C1 segment of cervical spinal cord (tissue), 14 donors: ENCODE measurements at places on chromosomes 12 and 14.

DNA sequence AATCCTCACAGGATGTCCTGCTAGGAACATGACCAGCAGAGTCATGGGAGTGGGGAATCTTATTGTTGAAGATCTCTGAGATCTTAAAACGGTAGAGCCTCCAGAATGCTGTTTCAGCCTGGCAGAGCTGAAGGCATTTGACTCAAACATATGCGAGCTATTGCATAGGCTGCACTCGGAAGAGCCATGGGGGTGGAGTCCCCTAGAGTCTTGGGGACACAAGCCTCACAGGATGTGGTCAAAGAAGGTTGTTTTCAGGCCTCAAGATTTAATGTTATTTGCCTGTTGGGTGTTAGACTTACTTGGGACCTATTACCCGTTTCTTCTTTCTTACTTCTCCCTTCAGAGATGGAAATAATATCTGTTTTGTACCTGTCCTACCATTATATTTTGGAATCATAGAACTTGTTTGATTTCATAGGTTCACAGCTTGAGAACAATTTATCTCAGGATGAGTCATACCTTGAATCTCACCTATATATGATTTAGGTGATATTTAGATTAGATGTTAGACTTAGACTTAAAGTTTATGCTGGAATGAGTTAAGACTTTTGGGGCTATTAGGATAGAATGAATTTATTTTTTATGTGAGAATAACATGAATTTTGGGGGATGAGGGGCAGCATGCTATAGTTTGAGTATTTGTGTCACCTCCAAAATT, 172.2 kb upstream of the ATP2B1 start:
- no peak for DNase-seq

DNA sequence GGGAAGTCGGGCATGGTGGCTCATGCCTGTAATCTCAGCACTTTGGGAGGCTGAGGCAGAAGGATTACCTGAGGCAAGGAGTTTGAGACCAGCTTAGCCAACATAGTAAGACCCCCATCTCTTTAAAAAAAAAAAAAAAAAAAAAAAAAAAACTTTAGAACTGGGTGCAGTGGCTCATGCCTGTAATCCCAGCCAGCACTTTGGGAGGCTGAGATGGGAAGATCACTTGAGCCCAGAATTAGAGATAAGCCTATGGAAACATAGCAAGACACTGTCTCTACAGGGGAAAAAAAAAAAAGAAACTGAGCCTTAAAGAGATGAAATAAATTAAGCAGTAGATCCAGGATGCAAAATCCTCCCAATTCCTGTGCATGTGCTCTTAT, 1.7 kb upstream of the PA2G4 start:
- DNase-seq, result no peak

DNA sequence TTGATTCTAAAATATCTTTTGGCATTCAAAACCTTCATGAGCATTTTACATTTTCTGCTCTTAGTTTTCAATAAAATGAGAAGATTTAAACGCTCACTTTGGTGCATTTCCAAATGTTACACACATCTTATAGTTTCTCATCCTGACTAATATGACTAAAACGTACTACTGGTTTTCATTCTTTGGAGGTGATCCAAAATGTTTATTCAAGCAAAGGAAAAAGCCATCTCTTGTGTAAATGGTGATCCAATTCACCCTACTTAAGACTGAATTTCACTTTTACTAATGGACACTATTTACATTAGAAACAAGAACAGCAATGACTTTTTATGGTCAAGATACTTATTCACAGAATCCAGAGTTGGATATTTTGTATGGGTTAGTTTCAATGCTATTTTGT, 86.6 kb downstream of the KITLG start:
- no peak for DNase-seq

- no peak for DNase-seq
These were observed 73.9 kb upstream of the BBS10 start for GRCh38 chr12:76422154-76422542.

DNA sequence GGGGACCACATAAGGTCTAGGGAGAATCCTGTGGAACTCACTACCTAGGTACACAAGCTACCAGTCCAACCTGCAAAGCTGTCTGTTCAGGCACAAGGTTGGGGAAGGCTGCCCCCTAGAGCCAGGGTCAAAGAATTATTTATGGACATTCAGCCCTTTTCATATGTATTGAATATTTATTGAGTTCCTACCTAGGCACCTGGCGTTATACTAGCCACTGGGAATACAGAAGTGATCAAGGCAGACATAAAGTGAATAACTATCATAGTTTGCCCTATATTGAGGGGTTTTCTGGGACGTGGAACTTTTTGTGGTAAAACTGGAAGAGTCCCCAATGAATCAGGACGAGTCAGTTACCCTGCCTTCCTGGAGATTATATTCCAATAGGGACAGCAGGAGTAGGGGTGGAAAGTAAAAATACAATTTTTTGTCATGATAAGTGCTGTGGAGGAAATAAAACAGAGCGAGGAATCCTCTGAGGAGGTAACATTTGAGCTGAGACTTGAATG, 5.8 kb upstream of the SLC48A1 start:
- DNase-seq, result no peak

GRCh38 chr12:65121049-65121955, at the start of gene WIF1:
WIF1 (minus strand) TSS chr12:65121305; CDS start chr12:65121191, 114 bp downstream.
- no peak for DNase-seq

- no peak for DNase-seq
These were observed 280.0 kb downstream of the RAD51B start for GRCh38 chr14:68099495-68100045.
